ENCODE measurements at places on chromosomes 1 and 21. TPM values are rescaled to one million over a fixed set of nuclear protein-coding genes. Genes with fewer than 3 reads are reported as not detected.

DNA sequence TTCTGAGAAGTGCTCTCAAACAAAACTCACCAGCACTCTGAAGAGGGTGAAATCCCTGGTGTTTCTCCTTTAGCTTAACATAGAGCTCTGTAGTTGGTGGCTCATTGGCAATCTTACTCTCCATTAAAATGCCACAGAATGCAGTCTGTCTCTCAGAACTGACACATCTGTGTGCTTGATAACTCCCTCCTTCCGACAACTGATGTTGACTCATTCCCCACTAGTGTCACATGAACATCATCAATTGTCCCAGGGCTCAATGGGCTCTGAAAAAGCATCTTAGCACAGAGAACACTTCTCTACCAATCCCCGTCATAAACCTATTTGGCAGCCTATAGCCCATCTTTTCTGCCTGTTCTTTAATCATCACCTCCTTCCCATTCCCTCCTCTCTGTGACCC is 133.2 kb upstream of the ZC3H11B start:
- DNase-seq: no peak

DNA sequence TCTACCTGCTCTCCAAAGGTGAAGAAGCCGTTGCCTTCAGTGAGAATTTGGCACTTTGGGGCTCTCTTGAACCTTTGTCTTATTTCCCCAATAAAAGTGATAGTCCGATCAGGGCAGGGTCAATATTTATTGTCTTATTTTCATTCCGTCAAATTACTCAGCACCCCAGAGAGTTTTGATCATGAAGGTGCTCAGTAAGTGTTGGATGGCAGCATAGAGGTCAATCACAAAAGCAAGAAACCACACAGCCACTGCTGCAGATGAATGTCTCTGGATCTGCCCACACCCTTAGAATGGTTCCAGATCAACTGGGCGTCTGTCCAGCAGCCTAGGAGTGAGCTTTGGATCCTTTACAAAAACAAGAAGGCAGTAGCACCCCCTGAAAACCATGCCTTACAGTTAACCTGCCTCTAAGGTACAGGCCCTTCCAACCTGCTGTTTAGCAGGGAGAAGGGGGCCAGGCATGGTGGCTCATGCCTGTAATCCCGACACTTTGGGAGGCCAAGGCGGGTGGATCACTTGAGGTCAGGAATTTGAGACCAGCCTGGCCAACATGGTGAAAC is 97.3 kb downstream of the PSMG1 start:
- DNase-seq: no peak

The C4BPB gene
- total RNA-seq: 2.1 TPM

GRCh38 chr1:229056046-229056445 is 214.9 kb upstream of the RAB4A start:
- DNase-seq: no peak

The COL9A2 gene
- total RNA-seq: 4.3 TPM

DNA sequence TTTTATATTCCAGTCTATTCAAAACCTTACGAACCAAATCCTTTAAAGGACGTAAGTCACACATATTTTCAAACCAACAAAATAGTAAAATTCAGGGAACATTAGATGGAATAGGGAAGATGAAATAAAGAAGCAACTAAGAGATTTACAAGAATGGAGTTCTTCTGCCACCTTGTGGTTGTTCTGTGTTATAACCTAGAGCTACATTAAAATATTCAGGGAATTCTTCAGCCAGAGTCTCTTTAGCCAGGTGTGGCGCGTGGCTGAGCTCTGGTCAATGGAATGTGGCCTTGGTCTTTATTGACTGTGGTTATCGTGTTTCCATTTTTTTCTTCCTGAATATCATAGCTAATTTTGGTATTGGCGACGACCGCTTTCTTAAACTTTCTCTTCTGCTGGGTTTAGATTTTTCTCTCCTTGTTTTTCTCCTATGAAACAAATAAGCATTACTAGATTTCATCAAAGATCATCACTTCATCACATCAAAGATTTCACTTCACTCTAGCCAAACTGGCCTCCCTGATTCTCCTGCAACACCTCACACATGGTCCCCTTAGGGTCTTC is 221.3 kb downstream of the MRPL39 start:
- DNase-seq: no peak

DNA sequence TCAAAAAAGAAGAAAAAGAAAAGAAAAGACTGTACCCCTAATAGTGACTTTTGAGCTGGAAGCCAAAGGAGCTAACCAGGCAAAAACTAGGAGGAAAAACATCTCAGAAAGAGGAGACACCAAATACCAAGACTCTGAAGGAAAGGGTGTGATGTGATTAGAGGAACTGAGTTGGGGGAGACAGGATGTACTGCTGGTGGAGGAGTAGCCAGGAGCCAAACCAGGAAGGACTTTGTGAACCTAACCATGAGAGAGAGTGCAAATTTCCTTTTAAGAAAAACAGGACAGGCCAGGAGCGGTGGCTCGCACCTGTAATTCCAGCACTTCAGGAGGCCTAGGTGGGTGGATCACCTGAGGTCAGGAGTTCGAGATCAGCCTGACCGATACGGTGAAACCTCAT is 4.1 kb upstream of the RBP7 start:
- no peak for DNase-seq

The TEDDM1 gene
- not detected for total RNA-seq

DNA sequence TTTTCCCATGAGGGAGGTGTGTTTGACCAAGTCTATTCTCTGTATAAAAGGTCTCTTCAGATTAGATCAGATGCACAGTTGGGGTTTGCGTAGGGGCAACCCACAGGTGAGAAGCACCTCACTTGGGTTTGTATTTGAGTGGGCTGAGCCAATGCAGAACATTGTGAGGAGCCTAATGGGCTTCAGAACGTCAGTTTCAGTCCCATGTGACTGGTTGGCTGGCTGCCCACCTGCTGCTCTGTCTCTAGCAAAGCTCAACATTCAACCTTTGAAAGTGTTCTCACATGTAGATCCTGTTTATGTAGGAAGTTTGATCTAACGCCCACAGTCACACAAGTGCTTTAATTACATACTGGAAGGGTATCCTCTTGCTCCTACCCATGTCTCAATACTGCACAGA is 105.5 kb downstream of the FASLG start:
- DNase-seq: peak; percentile 86

- DNase-seq: no peak
Observed at GRCh38 chr1:115898020-115898419, 57.1 kb upstream of the NHLH2 start.

The SMPDL3B gene
- total RNA-seq: 0.38 TPM

DNA sequence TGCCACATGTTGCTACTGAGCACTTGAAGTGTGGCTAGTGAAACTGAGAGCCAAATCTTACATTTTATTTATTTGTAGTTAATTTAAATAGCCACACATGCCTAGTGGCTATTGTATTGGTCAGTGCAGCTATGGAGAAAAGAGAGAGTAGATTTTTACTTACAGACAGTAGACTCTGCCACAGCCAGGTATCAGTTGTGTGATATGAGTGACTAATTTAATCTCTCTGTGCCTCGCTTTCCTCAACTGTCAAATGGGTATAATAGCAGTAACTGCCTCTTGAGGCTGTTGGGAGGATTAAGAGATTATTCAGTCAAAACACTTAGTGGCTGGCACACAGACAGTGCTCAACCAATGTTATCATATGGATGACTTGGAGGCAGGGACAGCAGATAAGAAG is 49.0 kb downstream of the UBE2T start:
- no peak for DNase-seq

The FCRLA gene
- total RNA-seq: not detected

- no peak for DNase-seq
Observed at GRCh38 chr1:178544531-178544930, 31.6 kb downstream of the TEX35 start.

The RAB7B gene
- not detected for total RNA-seq

DNA sequence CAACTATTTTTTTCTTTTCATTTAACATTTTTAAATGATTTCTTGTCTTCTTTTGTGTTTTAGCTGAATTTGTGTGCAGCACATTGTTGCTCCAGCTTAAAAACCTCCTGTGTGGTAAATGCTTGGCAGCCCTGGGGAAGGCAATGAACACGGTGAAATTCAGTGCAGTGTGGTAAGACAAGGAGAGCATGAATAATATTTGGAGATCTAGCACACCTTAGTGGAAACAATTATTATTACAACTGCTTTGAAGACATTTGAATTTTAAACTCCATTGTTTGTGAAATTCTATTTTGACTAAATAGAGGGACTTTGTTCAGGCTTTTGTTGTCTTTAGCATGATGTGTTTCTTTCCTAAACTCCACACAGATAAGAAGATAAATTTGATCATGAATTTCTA is 242.6 kb upstream of the CXADR start:
- DNase-seq: peak; percentile 2

GRCh38 chr1:44275991-44276405 is 62.7 kb downstream of the DMAP1 start:
- no peak for DNase-seq

GRCh38 chr1:13990939-13991338 is 291.0 kb downstream of the PRDM2 start:
- no peak for DNase-seq

The ZCCHC17 gene
- total RNA-seq: 28.7 TPM

The DR1 gene
- 71.3 TPM for total RNA-seq

- no peak for DNase-seq
Observed at GRCh38 chr1:167333124-167333523, 112.4 kb downstream of the POU2F1 start.

The DPT gene
- not detected for total RNA-seq

- DNase-seq: peak; percentile 42
Observed at GRCh38 chr1:119327450-119328155, 41.0 kb upstream of the HAO2 start.

GRCh38 chr1:169105434-169106094 is 926 bp upstream of the ATP1B1 start:
- DNase-seq: peak; percentile 47

DNA sequence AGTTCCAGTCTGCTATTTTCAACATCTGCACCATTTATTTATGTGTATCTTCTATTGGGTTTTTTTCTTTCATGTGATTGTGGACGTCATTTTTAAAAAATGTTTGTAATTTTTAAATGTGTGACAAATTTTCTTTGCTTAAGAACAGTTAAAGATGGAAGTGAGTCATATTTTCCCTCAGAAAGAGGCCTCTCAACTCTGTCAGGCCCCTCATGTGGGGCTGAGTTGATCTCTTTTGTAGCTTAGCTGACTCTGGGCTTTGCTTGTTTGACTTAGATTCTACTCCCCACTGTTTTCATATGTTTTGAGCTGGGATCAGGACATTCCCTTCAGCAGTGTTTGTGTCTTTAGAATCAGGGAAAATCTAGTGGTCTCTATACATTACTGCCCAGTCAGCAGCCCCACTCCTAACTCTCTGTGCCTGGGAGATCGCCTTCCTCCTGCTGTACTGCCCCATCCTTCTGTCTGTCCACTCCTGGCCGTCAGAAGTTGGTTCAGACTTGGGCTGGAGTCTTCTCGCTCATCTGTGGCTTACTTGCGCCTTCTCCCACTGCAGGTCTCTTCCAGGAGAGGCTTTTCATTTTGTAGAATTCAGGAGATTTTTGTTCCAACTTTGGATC is 137.4 kb downstream of the DYRK1A start:
- DNase-seq: peak; percentile 48

- DNase-seq: no peak
Observed at GRCh38 chr1:96416111-96416595, 305.4 kb upstream of the PTBP2 start.

GRCh38 chr1:63906047-63906704 is 132.4 kb downstream of the ROR1 start:
- no peak for DNase-seq

DNA sequence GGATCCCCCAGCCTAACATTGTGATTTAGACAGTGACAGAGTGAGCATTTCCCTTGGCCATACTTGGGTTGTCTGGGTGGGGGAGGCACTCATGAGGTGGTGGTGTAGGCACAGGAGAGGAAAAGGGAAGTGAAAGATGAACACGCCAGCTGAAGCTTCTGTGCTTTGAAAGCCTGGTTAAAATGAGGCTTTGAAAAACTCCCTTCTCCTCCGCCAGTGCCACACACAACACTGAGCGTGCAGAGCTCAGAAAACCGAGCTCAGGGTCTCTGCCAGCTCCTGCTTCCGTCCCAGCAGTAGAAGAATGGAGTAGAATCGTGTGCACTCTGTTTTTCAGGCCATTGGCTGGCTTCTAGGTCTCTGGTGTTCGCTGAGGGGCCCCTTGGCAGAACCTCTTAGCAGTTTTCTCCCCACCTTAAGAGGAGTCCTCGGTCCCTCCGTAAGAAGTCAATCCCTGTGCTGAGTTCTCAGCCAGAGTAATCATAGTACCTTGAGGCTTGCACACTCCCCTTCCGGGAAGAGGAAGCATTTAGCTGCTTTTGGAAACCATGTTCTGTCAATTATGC is 12.9 kb downstream of the PLEKHM2 start:
- DNase-seq: peak; percentile 68

- DNase-seq: peak; percentile 87
Observed at GRCh38 chr1:153617663-153618062, 1.5 kb upstream of the S100A14 start.

DNA sequence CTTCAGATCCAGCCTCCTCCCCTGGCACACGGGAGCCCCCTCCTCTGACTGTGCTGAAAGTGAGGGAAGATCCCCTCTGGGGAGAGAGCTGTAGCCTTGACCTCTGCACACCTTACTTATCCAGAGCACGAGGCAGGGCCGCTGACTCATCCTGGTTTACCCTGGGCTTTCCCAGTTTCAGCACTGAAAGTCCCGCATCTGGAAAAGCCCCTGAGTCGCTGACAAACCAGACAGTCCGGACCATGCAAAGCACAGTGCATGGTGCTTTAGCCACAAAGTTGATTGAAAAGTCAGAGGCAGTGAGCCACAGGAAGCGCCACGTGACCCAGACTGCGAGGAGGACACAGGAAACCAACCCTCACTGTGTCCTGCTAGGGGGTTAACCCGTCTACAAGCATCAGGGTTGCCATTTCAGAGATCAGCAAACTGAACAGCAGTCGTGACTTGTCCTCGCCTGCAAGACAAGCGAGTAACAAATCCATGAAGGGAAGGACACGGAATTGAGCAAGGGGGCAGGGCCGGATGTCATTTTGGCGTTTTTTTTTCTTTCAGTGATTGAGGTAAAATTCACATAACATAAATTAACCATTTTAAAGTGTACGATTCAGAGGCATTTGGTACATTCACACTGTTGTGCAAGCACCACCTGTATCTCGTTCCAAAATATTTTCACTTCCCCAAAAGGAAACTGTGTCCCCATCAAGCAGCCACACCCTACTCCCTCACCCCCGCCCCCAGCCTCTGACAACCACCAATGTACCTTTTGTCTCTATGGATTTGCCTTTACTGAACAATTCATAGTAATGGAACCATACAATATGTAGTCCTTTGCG is 19.9 kb upstream of the IFNGR2 start:
- peak; percentile 95 for DNase-seq

- no peak for DNase-seq
Observed at GRCh38 chr1:41718497-41718896, 200.2 kb downstream of the HIVEP3 start.

The FAM151A gene
- not detected for total RNA-seq

The LCA5L gene
- total RNA-seq: not detected

The CAMK1G gene
- total RNA-seq: not detected

- DNase-seq: peak; percentile 18
Observed at GRCh38 chr1:5847013-5847659, 145.1 kb downstream of the NPHP4 start.

- DNase-seq: no peak
Observed at GRCh38 chr1:108732398-108732797, 14.1 kb upstream of the STXBP3 start.

- DNase-seq: no peak
Observed at GRCh38 chr1:200367841-200368534, 41.8 kb downstream of the ZNF281 start.

The HCRTR1 gene
- not detected for total RNA-seq

Measured in activated CD8-positive, alpha-beta T cell treated with anti-CD3 and anti-CD28 coated beads for 36 hours (primary cell).